ENCODE measurements at places on chromosomes 1 and 21.
A peak's percentile ranks its signal among the peaks of the same experiment; 100 is the strongest.

GRCh38 chr21:33811167-33812010, 104.2 kb downstream of the ATP5PO start:
- DNase-seq: no peak

DNA sequence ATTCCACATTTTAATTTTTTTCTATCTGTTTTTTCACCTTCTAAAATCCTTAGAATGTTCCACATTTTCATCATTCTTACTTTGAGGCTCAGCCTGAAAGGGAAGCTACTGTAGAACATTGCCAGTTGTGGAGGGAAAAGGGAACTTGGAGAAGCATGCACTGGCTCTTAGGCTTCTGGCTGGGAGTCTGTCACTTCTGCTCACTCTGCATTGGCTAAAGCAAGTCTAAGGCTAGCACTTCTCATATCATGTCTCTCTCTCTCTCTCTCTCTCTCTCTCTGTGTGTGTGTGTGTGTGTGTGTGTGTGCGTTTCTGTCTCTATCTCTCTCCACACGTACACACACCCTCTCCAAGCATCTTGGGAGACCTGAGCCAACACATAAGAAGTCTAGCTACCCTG, 49.6 kb upstream of the ADAR start:
- DNase-seq: no peak

DNA sequence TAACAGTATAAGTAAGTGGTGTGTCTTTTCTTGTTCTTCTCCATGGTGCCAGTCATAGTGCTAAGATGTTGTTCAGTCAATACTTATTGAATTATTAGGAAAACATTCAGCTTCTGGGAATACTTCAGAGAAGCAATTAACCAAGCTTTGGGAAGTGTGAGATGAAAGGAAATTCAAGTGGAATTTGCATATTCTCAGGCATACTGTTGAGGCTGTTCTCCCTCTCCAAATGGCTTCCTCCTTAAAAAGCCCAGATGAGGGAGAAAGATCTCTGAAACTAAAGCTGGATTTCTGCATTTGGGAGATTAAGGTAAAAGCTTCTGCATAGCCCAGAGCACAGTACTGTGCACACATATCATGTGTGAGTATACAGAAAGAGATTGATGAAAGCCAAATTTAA, 73.4 kb downstream of the MACF1 start:
- DNase-seq: no peak

- peak; percentile 25 for DNase-seq
These were observed 1.0 kb upstream of the HP1BP3 start for GRCh38 chr1:20787840-20788795.

DNA sequence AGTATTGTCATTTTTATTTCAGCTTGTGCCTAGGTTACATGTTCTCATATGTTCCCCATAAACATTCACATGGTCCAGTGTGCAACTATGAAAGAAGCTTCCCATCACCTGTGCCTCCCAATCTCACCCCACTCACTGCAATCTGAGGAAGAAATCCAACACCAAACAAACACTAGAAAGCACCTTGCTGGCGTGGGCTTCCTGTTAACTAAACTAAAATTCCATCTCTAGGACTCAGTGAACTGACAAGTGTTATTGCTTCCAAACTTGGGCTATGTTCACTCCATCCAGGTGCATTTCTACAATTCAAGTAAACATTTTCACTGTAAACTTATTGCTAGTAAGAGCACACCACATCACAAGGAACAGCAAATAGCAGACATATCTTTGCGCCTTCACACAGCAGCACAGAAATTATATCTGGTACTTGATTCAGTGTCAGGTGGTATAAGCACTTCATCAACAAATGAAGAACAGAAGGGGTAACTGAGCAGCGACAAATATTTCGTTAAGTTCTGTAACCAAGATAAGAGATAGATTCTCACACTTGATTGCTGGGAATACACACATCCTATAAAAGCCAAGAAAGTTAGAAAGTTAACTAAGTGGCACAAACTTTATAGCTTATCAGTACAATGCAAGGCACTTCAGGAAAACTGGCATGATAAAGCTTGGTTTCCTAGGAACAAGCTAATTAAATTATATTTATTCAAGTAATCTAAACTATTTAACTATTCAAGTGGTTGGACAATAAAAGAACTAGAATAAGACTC, 8.9 kb upstream of the KCNJ15 start:
- DNase-seq: no peak

DNA sequence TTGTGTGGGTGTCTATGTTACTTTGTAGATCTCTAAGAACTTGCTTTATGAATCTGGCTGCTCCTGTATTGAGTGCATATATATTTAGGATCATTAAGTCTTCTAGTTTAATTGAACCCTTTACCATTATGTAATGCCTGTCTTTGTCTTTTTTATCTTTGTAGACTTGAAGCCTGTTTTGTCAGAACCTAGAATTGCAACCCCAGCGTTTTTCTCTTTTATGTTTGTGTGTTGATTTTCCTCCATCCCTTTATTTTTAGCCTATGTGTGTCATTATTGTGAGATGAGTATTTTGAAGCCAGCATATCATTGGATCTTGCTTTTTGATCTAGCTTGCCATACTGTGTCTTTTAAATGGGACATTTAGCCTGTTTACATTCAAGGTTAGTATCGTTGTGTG, 573.2 kb downstream of the BRINP3 start:
- no peak for DNase-seq

- no peak for DNase-seq
These were observed 24.1 kb upstream of the ETV3 start for GRCh38 chr1:157162345-157162744.

GRCh38 chr1:108644984-108645383, 15.9 kb downstream of the HENMT1 start:
- DNase-seq: no peak

DNA sequence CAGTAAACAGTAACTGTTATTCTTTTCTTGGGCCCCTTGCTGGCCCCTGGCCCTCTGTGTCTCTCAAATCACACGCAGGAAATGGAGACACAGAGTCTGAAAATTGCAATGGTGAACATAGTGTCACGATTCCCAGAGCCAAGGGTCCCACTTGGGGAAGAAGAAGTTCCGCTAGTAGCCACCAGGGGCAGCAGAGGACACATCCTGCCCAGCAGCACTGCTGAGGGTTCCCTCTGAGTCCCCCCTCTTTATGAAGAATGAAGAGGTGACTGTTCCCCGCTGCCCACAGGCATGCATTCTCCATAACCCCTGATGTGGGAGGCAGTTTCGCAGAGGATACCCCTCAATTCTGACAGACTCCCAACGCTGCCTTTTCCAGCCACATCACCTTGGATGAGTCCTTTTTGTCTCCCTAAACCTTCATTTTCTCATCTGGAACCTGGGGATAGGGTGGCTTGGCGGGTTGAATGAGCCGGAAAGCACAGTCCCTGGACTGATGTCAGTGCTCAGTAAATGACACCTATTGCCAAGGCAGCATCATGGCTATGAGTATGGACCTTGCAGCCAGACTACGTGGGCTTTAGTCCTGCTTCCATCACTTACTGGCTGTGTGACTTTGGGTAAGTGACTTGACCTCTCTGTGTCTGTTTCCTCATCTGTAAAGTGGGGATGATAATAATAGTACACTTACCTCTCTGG, 238.0 kb upstream of the TMEM51 start:
- DNase-seq: peak; percentile 74
